ENCODE measurements at places on chromosomes 12 and 14.

DNA sequence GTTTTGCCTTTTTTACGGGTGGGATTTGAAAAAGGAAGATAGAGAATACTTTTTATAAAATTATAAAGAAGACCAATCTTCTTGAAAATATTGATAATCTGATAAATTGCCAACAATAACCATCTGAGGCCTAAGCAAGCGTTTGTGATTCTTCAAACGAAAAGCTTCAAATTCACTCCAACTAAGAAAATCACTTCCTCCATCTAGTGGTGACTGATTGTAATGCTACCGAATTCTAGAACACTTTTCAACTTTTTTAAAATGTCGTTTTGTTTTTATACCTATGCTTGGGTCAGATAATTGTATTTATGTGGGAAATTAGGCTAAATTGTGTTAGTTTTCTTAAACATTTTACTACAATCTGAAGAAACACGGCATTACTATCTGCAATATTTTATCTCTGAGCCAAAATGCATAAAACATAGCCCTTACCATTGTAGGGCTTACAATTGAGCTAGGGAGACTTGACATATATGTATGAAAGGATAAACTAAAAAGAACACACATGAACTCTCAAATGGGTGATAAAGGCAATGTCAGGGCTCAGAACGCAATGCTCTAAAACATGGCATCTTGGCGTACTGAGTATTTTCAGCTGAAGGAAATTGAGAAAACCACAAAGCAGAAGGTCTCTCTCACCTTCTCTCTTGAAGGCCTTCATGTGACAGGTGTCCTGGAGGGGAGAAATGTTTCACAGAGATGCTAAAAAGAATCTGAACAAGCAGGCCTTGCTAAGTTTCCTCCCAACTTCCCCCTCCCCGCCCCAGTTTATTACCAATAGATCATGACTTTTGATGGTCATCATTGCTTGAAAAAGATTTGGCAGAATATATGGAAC lies 36.8 kb upstream of the G2E3 start:
- DNase-seq, result no peak

DNA sequence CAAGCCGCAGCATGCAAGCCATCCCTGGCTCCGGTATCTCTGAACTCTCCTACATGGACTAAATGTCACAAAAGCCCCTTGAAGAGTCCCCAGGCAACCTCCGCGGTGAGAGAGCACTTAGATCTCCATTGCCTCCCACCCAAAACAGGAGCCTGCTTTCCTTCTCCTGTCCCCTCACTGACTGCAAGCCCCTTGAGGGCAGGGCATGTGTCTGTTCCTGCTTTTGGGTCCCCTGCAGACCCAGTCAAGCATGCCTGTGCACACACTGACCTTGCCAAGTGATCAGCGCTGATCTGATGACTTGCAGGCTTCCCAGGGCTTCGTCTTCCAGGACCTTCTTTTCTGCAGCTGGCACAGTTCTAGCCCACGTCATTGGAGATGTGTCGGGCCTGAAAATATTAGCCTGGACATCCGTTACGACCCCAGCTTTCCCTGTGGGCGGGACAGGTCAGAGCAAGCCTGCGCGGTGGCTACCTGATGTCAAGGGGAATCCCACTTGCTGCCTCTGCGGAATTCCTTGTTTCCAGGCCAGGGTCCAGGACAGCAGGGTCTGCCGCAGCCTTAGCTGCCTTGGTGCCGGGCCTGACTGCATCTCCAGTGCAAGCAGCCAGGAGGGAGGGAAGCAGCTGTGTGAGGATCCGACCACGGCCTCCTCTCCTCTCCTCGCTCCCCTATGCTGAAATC lies 92.5 kb downstream of the FBXL14 start:
- no peak for DNase-seq

DNA sequence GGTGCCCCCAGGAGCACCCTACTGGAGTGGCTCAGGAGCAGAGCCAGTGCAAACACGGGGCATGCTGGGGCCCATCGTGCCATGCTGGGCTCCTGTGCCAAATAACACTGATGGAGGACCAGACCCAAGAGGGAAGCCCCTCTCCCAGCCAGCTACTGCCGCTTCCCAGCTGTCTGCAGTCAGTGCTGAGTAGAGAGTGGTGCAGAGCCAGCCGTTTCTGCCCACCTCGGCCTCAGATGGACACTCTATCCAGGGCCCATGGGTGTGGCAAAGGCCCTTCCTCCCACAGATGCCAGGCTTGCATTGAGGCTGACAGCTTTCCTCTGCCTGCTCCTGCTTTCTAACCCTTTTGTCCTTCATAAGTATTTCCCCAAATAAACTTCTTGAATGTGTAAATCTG lies 13.2 kb downstream of the CLBA1 start:
- DNase-seq, result no peak

DNA sequence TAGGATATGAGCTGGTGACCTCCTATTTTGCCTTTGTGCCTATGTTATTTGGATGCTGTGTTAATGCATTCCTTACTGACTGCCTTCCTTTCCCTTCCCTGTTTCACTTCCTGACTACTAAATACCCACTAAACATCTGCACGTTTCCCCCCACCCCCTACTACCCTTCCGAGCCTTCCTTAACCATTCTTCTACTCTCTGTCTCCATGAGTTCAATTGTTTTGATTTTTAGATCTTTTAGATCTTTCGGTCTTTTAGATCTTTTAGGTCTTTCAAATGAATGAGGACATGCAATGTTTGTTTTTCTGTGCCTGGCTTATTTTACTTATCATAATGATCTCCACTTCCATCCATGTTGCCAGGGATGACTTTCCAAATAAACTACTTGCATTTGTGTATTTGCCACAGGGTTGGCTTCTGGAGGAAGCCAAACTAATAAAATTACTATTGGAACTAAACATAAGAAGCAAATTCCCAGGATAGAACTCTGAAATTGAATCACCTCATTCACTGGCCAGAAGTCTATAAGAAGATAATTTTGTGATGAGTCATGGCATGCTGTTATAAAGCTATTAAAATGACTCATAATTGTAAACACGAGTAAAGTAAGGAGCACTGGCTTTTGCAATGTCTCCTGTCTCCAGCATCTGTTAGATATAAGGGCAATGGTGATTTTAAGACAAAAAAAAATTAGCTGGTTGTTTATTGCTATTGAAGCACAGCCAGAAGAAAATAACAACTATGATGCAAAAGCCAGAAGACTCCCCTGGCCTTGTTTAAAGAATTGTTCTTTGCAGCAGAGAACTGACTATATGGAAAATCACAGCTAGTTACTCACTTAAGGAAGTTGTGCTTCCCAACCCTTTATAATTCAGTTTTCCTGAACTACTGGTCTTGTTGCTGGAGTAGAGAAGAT lies 586.3 kb downstream of the LRFN5 start:
- no peak for DNase-seq

DNA sequence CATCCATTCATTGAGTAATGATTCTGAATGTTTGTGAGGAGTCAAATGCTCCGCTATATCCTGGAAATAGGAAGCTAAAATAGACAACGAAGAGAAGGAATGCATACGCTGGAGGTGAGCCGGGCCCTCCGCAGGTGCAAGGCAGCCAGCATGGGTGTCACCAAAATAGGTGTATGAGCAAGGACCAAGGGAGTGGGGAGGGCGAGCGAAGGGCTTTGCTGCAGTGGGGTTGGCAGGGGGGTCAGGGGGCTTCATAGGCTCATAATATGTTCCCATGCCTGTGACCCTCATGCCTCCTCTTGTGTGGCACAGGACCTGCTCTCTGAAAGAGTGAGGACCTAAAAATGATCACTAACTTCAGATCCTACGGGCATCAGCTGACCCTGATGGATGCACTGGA lies 73.0 kb downstream of the PRMT8 start:
- no peak for DNase-seq

DNA sequence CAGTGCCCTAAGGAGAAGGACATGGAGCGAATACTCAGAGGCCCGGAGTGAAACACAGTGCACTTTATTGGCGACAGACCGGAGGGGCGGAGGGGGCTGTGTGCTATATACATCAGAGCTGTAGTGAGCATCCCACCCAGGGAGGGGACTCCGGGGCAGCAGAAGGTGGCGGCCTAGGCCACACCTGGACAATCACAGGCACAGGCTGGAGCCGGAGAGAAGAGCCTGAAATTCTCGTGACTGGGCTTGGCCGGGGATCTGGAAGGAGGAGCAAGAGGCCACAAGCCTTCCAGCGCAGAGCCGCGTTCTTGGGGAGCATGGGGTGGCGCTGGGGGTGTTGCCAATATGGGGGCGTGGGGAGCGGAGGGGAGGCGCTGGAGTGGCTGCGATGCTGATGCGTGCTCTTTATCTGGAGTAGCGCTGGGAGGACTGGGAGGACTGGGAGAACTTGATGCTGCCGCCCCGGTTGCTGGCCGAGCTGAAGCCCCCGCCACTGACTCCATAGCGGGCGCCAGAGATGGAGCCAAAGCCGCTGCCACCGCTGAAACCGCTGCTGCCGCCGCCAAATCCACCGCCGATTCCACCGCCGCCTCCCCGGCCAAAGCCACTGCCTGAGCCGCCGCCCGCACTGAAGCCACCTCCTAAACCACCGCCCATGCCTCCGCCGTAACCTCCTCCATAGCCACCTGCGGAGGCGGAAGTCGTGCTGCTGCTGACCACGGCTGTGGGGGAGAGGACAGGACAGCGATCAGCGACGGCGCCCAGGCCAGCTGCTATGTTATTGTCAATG lies 6.1 kb downstream of the KRT3 start:
- no peak for DNase-seq

- DNase-seq, result no peak
Observed at GRCh38 chr12:34342048-34342447, 319.8 kb downstream of the ALG10 start.

- DNase-seq, result no peak
Observed at GRCh38 chr12:122309564-122310121, 43.3 kb upstream of the VPS33A start.

DNA sequence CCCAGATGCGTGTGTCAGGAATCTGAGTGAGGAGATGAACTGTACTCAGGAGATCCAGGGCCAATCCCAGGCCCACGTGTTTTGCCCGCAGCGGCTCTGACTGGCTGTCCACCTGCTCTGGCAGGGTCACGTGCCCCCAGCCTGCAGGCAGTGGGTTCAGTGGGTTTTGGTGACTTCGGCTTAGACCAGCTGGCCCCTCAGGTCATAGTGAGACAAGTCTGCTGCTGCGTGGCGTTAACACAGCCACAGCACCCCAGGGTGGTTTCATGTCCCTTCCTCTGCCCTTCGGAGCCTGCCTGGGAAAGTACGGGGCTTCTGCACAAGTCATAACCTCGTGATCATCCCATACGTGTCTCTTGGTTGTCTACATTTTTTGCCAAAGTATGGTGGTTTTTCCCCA lies 2.6 kb downstream of the FBRSL1 start:
- DNase-seq, result no peak

GRCh38 chr12:22538311-22538710 lies 6.0 kb downstream of the C2CD5 start:
- no peak for DNase-seq

- no peak for DNase-seq
Observed at GRCh38 chr14:43898687-43899086, 608.4 kb downstream of the FSCB start.

DNA sequence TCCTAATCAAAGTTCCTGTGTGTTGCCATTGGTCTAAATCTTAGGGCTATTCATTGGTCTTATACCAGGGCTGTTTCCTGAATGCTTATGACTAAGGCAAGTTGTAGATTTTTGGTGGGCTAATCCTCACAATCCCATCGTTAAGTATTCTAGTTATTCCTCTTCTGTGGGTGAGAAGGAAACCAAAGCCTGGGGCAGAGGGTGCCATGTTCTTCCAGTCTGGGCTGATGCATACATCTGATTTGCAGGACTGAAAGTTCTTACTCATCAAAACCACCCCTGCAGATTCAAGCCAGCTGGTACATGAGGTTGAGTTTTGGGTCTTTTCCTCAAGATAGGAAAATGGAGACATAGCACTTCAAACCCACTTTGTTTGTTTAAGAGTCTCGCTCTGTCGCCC lies 25.7 kb downstream of the PPP1CC start:
- no peak for DNase-seq

- DNase-seq, result no peak
Observed at GRCh38 chr12:95643256-95643655, 92.0 kb upstream of the USP44 start.

DNA sequence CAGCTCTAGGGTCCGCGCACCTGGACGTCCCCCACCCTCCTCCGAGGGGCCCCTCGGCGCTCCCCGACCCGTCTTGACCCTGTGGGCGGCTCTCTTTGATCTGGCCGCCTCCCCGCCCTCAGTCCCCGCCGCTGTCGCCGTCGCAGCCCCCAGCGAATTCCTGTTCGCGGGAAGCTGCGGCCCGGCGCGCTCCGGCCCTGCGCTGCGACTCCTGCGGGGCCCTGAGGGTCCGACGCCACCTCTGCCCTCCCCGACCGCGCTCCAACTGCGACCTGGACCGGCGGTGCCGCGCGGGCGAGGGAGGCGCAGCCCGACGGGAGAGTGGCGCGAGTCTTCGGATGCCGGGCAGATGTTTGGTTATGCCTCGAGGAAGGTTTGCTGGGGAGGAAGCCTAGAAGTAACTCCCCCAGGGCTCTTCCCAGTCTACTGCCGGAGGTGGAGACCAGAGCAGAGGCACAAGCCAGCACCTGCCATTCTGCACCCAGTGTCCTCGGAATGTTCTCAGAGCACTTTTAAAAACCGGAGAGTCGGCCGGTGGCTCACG lies 440 bp upstream of the ISM2 start:
- no peak for DNase-seq

DNA sequence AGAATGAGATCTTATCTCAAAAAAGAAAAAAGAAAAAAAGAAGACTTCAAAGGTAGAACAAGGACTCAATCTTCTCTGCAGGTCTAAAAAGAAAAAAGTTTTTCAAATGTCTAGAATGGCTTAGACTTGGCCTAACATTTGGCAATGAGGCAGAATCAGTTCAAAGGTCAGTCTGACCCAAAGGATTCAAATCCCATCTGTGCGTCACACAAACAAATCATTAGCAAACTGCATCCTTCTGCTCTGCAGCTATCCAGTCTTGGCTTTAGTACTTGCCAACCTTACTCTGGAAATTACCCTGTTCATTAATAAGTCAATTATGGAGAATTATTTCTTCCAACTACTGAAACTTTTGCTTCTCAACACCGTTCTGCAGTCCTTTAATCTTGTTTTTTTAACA lies 3.1 kb downstream of the YAF2 start:
- no peak for DNase-seq

DNA sequence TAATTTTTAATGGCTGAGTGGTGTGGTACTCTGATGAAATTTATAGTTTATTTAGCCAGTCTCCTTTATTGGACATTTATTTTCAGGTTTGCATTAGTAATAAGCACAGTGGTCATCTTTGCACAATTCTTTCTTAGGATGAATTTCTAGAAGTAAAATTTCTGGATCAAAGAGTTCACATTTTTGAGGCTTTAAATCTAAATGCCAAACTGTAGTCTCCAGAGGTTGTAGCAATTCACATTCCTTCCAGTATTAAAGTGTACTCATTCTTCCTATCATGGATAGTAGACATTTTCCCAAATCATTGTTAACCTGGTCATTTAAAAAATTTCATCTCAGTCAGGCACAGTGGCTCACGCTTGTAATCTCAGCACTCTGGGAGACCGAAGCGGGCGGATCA lies 24.8 kb downstream of the SLC39A9 start:
- no peak for DNase-seq

DNA sequence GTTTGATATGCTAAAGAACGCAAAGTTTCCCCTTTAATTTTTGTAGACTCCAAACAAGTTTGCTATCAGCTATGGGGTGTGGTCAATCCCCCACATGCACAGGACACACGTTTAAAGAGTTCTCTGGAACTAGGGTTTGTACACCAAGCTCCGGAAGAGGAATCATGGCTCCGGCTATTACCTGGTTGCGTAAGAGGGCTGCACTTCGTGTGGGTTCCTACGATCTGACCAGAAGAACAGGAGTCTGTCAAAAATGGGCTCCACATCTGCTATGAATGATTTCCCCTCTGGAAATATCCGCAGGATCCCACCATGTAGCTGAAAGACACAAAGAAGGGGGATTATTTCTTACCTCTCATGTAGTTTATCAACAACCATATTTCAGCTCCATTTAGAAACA lies 22.0 kb downstream of the EGLN3 start:
- DNase-seq, result no peak
